ENCODE measurements at places on chromosomes 1 and 21.

- DNase-seq, result peak; percentile 76
Observed at GRCh38 chr1:44030605-44031251, 534 bp downstream of the SLC6A9 start.

GRCh38 chr1:235935235-235936225, 68.8 kb upstream of the LYST start:
- DNase-seq, result no peak

DNA sequence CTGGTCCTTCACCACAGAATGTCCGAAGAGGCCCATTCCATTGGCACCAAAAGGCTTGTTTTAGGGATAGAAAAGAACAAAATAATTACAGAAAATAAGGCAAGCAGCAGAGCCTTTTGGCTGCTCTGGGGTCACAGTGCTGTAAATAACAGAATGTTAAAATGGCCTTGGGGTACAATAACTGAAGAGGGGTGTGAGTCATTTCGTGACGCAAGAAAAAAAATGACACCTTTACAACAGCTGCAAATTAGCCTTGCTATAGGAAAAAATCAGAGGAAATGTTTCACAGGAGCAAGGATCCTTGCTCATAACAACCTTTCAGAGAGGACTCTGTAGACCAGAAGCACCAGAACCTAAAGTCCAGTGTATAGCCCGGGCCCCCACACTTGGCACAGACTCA, 483.4 kb downstream of the OMA1 start:
- no peak for DNase-seq

GRCh38 chr1:230047114-230047865, 19.7 kb upstream of the GALNT2 start:
- DNase-seq, result no peak

- no peak for DNase-seq
Observed at GRCh38 chr1:156692925-156693847, 12.2 kb downstream of the CRABP2 start.

DNA sequence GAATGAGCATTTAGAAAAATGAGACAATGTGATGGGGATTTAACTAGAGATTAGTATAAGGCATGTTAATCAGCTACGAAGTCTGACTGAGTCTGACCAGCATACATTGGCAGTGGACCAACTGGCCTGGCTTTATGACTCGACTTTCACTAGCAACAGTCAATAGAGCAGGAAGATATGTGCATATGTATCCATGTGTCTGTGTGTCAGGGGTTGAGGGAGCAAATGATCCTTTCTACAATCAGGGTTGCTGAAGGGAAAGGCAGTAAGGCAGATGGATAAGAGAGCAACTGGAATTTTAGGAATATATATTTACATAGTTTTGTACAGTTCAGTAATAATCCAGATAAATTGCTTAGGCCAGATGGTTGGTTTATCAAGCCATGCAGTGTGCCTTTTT, 645.6 kb downstream of the PLA2G4A start:
- no peak for DNase-seq

- DNase-seq, result no peak
Observed at GRCh38 chr21:46555678-46556077, 49.2 kb downstream of the S100B start.

DNA sequence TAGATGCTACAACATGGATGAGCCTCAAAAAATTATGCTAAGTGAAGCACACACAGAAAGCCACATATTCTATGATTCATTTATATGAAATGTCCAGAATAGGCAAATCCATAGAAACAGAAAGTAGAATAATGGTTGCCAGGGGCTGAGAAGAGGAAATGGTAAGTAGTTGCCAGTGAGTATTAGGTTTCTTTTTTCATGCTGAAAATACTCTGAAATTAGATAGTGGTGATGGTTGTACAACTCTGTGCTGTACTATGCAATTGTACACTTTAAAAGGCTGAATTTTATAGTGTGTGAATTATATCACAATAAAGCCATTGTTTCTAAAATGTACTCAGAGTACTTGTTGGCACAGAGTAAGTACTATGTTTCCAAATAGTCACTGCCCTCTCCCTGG, 15.5 kb upstream of the GFI1 start:
- DNase-seq, result no peak

- no peak for DNase-seq
Observed at GRCh38 chr1:16139473-16139962, 16.4 kb downstream of the EPHA2 start.

- no peak for DNase-seq
Observed at GRCh38 chr1:170853867-170854266, 81.5 kb upstream of the MROH9 start.

GRCh38 chr1:18726368-18726767, 95.7 kb downstream of the PAX7 start:
- no peak for DNase-seq

GRCh38 chr1:150516050-150516591, 569 bp downstream of the FALEC start:
- peak; percentile 27 for DNase-seq

DNA sequence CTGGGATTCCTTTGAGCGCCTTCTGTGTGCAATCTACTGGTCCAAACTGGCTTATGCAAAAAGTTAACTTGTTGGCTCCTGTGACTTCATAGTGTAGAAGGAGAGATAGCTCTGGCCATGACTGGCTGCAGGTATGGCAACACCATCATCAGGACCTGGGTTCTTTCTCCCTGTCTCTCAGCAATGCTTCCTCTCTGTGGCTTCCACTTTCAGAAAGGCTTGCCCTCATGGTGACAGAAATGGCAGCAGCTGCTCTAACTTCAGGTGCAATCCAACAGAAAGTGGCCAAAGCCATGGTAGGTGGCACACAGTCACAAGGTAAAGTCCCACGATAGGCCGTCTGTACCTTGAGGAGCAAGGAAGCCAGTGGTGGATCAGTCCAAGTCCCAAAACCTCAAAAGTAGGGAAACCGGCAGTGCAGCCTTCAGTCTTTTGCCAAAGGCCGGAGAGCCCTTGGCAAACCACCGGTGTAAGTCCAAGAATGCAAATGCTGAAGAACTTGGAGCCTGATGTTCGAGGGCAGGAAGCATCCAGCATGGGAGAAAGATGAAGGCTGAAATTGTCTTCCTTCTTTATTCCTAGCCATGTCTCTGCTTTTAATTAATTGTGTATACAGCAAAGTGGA, 45.0 kb downstream of the ZBTB40 start:
- DNase-seq, result no peak

GRCh38 chr1:36804669-36805314, 229.5 kb downstream of the GRIK3 start:
- no peak for DNase-seq

DNA sequence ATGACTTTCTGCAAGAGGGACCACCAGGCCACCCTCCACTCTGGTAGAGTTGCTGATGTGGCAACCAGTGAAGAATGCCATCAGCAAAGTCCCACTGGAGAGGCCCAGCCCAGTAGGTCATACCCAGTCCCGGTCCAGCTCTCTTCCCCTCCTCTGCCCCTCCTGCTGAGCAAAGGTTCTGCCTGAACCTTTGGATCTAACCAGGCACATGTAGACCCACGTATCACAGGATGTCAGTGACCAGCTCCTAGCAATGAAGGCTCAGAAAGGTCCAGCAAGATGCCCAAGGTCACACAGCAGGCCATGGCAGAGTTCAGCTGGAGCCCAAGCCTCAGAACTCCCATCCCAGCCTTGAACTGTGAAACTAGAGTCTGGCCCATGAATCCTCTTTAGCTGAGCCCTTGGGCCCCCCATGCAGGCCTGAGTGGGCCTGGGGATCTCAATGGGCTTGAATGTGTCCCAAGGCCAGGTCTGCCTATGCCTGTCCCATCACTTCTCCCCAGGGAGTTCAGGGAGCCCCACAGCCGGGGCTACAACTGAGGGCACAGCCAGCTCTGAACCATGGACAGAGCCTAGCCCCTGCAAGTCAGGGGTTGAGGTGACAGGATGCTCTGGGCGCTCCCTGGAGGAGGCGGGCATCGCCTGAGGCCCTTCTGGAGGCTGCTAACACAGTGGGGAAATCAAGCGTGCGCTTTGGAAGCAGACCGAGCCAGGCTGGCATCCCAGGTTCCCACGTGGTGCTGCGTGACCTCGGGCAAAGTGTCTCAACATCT, 21.4 kb upstream of the PADI1 start:
- DNase-seq, result no peak

DNA sequence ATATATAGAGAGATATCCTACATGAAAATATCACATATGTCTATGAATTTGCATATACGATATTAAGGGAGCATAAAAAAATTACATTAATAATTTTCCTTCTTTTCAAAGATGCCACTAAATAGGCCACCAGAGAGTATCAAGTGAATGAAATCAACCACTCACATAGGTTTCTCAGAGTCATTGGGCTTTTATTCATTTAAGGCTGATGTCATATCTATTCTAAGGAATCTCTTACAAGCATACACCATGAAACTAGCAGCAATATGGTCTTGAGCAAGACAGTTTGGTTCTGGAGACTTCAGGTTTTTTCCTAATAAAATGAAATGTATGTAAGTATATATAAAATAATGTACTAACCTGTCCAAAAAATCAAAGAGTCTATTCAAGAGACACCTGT, 420.4 kb downstream of the PLA2G4A start:
- DNase-seq, result no peak

DNA sequence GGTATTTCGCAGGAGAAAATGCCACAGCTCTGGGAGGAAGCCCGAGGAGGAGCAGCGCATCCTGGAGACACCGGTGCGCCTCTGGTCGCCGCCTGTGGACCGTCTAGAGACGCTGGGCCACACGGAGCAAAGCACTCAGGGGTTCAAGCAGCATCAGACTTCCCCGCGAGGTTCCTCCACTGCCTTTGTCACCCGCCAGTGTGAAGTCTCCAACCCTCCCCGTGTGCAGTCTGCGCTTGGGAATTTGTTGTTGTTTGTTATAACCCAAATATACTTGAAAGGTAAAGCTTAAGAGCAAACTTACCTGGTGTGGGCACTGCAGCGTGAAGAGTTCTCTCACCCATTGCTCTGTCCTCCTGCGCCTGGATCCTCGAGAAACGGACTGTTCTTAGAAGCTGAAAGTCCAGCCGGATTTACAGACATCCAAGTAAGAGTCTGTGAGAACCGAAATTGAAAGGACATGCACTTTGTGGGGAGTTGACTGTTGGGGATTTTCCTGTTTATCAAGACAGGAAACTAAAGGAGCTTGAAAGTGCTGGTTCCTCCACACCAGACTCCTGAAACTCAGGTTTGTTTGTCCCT, at the start of gene GBP4:
TSS of gene GBP4 (minus strand) at position 452 of the 582 bp plus-strand sequence. CDS start at position 344, 108 bp downstream.
- DNase-seq, result peak; percentile 69

DNA sequence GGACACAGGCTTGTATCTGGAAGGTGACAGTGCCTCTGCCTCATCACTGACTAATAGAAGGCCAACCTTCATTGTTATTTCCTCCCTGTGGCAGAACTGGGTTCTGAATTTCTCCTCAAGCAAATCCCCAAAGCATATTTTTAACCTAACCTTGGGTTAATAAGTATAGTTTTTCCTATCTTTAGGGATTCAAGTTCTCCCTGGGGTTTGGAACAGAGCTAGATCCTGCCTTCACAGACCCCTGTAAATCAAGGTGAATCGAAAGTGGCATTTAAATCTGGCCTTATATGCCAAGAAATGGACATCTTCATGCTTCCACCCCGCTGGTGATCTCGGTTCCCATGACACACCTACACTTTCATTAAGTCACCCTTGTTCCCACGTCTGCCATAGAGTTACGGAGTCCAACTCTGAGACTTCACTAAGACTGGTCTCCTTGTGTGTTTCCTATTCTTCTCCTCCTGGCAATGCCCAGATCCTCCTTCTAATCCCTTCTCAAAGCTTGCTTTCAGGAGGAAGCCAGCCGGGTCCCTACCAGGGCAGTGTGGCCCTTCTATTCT, 4.3 kb upstream of the CHI3L2 start:
- DNase-seq, result no peak

DNA sequence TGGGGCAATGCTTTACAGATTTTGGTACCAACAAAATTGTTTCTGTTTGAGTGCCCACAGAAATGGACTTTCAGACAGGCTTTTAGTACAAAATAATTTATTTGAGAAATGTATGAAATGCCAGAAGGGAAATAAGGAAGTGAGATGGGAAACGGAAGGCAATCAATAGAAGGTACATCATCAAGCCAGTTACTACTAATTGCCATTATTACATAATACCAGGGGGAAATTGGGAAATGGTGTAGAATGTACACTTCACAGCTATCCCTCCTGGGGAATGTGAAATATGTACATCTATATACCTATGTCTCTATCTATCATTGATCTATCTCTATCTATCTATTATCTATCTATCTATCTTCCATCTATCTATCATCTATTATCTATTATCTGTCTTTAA, 264.6 kb upstream of the B3GALT2 start:
- no peak for DNase-seq

DNA sequence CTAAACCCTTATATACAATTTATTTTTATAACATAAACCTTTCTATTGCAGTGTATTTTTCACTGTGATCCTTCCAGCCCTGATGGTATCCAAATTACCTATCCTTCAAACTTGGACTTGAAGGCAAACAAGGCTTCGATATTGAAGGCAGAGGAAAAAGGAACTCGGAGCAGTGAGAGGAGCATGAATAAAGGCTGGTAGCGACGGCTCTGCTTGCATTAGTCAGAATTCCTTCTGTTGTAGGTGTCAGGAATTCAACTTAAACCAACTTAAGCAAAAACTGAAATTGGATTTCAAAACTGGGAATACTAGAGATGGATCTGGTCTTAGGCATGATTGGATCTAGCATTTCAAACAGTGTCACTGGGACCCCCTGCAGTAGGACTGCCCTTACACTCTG, 17.8 kb upstream of the SSX2IP start:
- no peak for DNase-seq

DNA sequence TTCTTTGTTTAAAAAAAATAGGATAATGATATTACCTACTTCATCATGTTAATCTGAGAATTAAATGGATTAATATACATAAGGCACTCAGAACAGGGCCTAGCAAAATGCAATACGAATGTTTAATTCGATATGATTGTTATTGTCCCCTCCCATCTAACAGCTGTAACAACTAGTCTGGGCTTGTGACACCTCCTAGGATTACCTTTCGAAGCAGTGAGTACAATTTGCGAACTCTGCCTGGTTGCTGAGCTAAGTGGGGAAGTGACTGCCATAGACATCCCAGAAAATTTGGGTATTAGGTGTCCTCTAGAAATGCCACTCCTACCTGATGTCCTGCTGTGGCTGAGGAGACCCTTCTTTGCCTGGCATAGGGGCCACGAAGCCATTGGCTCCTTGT, 3.0 kb downstream of the RASSF5 start:
- DNase-seq, result no peak

GRCh38 chr1:39898191-39898590, 3.5 kb downstream of the MYCL start:
- no peak for DNase-seq

- no peak for DNase-seq
Observed at GRCh38 chr1:86273066-86273465, 116.5 kb upstream of the COL24A1 start.

DNA sequence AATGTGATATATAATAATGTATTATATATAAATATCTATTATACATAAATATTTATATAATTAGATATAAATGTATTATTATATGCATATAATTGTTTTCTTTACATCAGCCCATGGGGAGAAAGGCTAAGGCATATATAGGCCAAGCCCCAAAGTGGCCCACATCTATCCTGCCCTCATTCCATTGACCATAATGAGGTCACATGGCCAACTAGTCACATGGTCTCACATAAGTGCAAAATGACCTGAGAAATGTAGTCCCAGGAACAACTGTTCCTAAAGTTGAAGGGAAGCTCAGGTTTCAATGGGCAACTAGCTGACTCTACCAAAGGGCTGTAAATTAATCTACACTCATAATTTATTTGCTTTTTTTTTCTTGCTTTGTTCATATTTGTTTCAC, 14.5 kb upstream of the CCDC185 start:
- no peak for DNase-seq

- DNase-seq, result no peak
Observed at GRCh38 chr1:87927391-87928280, 599.0 kb downstream of the LMO4 start.

GRCh38 chr1:155064832-155065429, 1.4 kb downstream of the EFNA4 start:
- no peak for DNase-seq

GRCh38 chr1:218525031-218525430, 179.9 kb downstream of the TGFB2 start:
- DNase-seq, result no peak
